ENCODE measurements at places on chromosomes 6 and 20.

DNA sequence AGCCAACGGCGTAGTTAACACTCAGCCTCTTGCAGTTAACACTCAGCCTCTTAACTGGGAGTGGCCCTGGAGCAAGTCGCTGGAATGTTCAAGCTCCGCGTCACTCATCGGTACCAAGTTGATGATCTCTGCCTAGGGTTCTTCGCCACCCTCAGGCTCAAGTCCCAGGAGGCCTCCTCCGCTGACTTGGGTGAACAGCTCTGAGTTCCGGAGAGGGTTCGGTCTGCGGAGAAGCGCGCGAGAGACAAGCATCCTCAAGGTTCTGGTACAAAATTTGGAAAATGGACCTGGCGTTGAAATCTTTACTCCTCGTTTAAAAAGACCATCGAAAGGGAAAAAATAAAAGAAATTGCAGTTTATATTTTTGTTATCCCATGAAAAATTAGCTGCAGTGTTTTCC is 876 bp upstream of the DSP start:
- DNase-seq, result no peak

- DNase-seq, result no peak
Observed at GRCh38 chr6:160043784-160044183, 74.9 kb downstream of the IGF2R start.

GRCh38 chr6:67676892-67677291 is 958.2 kb upstream of the ADGRB3 start:
- DNase-seq, result no peak

DNA sequence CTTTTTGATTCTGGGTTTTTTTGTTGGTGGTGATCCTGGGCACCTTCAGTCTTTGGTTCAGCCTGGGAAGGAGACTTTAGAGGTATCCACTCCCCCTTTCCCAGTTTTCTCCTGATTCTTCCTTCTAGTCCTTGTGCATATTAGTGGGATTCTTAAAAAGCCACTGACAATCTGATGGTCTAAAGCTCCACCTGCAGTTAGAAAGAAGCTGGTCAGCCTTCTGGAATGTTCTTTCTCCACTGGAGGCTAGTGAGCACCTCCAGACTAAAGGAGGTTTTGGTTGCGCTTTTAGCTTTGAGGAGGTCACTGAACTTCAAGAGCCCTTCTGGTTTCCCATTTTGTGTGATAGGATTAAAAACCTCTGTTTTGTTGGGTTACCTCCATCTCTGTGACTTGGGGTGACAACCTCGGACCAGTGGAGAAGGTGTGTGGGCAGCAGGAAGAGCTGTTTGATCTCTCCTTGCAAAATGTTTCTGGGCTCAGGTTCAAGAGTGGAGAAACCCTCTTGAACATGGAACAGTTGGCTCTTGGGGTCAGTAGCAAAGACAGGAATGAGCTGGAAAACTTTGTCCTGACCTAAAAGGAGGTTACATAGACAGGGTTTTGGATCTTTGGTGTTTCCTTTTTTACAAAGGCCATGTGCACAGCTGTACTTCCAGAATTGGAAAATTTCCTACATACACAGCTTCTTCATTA is 29.0 kb downstream of the JARID2 start:
- DNase-seq, result no peak

- DNase-seq, result no peak
Observed at GRCh38 chr6:91744566-91744965, 1157.7 kb upstream of the MAP3K7 start.

- no peak for DNase-seq
Observed at GRCh38 chr6:110526726-110527125, 50.3 kb upstream of the SLC22A16 start.

DNA sequence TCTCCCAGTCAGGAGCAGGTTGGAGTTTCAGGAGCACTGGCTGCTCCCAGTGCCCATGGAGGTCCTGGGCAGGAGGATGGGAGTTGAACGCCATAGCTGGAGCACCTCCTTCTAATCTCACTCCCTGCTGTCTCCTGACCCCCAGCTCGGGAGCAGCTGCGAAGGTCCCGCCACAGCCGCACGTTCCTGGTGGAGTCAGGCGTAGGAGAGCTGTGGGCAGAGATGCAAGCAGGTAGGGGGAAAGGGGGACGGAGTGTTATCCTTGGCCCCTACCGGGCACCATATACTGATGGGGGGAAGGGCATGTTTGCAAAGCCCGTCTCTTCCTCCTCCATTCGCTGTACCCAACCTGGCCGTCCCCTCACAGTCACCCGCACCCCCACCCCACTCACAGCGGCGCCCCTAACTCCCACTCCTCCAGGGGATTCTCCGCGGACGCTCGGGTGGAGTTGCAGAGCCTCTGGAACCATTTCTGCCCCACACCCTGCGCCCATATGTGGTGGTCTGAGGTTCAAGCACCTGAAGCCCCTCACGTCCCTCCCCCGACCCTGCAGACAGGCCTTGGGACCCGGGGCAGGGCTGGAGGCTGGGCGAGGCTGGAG is 16.7 kb downstream of the HSPA12B start:
- no peak for DNase-seq

- no peak for DNase-seq
Observed at GRCh38 chr6:79536585-79536953, 661 bp downstream of the LCA5 start.
